ENCODE measurements at places on chromosomes 16 and 17.

- DNase-seq = no peak
These were observed 36.7 kb downstream of the TNFRSF13B start for GRCh38 chr17:16935241-16935663.

GRCh38 chr17:64554028-64554637 is 47.4 kb downstream of the CEP95 start:
- DNase-seq = no peak

DNA sequence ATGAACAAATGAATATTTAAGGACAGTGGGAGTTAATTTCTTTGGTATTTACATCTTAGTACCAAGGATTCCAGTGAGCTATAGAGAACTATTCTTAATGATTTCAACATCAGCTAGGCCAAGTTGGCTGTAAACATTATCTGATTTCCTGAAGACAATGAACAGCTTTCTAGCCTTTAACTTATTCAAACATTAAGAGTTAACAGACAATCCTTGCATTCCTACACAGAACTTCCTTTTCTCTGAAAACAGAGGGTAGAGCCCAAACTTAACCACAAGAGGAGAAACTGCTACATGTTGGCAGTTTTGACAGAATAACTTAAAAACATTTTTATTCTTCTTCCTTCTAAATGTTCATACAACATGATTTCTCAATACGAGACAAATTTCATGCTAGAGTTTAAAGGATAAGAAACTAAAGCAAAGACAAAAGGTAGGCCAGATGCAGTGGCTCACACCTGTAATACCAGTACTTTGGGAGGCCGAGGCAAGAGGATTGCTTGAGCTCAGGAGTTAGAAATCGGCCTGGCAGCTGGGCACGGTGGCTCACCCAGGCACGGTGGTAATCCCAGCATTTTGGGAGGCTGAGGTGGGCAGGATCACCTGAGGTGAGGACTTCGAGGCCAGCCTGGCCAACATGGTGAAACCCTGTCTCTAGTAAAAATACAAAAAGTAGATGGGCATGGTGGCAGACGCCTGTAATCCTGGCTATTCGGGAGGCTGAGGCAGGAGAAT is 4.4 kb downstream of the CRLF3 start:
- no peak for DNase-seq

GRCh38 chr16:88697831-88698615 is 8.2 kb downstream of the RNF166 start:
- no peak for DNase-seq

- DNase-seq = no peak
These were observed 31.2 kb upstream of the ENPP7 start for GRCh38 chr17:79699386-79700036.

- DNase-seq = no peak
These were observed 33.3 kb downstream of the STAT5A start for GRCh38 chr17:42321555-42321954.

DNA sequence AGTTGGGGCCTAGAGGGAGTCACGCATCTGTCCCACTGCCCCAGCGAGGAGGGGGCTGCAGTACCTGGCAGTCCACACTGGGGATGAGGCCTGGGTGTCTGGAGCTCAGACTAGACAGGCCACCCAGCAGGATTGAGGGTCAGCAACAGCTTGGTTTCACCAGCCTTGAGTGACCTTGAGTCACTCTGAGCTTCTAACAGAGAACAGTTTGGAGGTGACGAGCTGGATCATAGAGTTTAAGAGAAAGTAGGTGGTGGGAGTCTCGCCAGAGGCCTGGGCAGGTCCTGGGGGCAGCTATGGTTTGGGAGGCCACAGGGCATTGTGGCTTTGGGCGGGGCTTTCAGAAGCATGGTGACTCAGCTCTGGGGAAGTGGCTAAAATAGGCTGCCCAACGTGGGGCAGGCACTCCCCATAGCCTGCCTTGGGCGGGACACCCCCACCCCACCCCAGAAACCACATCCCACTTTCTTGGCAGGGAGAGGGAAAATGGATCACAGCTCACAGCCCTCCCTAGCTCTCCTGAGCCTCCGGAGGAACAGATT is 20.5 kb downstream of the CDC42EP4 start:
- DNase-seq = peak; percentile 89

DNA sequence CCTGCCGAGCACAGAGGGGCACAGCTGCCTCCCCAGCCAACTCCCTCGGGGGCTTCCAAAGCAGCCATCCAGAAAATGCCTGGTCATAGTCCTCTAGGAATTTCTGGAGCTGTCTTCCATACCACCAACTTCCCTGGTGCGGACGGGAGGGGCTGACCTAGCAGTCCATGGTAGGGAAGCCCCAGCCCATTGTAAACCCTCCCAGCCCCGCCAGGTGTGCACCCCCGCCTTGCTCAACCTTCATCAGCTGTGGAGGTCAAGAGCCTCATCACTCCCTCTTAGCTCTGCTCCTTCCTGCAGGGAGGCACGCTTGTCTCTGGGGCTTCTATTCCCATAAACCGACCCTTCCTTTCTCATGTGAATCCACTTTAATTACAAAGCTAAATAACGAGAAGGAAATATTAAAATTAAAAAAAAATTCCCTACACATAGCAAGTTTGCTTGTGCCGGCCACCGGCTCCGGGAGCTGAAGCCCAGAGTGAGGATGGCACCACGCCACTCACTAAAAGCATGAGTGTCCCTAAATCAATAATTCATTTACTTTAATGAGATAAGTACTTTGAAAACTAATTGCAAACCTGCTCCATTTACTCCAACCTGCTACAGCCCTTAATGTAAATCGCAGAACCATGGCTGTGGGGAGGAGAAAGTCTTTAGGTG is 181.4 kb downstream of the ENGASE start:
- no peak for DNase-seq

GRCh38 chr17:7262192-7262934 is at the start of gene CLDN7:
Gene CLDN7 (minus strand): TSS chr17:7262478. CDS start chr17:7262043, 435 bp downstream.
- no peak for DNase-seq

- DNase-seq = no peak
These were observed 641 bp downstream of the COG8 start for GRCh38 chr16:69338557-69339288.

DNA sequence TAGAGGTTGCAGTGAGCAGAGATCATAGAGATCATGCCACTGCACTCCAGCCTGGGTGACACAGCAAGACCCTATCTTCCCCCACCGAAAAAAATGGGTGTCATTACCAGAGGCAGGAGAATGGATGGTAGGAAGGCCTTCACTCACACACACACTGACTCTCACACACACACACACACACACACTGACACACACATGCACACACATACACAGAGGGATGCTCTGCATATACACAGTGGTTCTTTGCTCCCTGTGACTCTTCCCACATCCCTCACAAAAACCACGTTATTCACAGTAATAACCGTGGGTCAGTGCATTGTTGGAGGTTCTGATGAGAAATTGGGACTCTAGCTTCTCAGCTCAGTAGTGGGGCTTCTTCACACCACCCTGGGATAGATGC is 300.2 kb upstream of the N4BP1 start:
- no peak for DNase-seq

- DNase-seq = no peak
These were observed 8.9 kb upstream of the MED13 start for GRCh38 chr17:62073993-62074392.

- peak; percentile 24 for DNase-seq
These were observed 50.7 kb downstream of the TANGO6 start for GRCh38 chr16:68893710-68894705.

- no peak for DNase-seq
These were observed 4.1 kb downstream of the ST6GALNAC2 start for GRCh38 chr17:76581515-76581914.

- DNase-seq = no peak
These were observed 214.1 kb upstream of the GOT2 start for GRCh38 chr16:58948244-58948643.

GRCh38 chr17:67413388-67413787 is 36.3 kb downstream of the PITPNC1 start:
- no peak for DNase-seq

GRCh38 chr16:10679921-10680320 is 14.8 kb downstream of the TEKT5 start:
- no peak for DNase-seq

GRCh38 chr17:51298508-51299371 is 38.4 kb downstream of the UTP18 start:
- DNase-seq = peak; percentile 32

DNA sequence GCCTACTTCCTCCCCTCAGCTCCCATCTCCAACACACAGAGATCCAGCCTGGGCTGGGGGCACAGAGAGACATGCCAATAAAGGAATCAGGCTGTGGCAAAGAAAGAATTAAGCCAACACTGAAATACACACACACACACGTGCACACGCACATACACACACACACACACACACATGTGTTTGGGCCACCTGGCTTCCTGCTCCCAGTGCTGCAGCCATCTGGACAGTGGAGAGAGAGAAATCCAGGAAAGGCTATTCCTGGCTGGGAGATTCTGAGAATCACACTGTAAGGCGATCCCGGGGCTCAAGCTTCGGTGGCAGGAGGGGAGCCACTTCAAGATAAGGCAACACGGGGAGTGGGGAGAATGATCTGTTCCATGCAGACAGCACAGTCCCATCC is 72.4 kb downstream of the NOG start:
- no peak for DNase-seq

- DNase-seq = no peak
These were observed 11.2 kb downstream of the METTL16 start for GRCh38 chr17:2500446-2500845.

DNA sequence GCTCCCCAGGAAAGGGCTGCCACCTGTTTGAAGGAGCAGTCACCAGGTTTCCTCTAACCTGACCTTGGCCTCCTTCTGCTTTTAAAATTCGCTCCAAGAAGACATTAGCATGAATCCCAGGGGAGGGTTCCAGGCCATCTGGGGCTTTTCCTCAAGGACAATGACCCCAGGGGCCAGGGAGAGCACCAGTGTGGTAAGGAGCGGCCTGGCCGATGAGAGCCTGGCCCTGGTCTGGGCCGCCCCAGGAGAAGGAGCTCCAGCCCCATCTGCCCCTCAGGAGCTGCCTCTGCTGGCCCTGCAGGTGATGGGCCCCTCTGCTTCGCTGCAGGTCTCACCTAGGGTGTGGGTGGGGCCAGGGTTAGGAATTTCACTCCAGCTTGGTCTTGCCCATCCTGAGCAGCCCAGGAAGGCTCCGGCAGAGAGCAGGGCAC is 209.2 kb upstream of the TNRC6C start:
- DNase-seq = no peak

DNA sequence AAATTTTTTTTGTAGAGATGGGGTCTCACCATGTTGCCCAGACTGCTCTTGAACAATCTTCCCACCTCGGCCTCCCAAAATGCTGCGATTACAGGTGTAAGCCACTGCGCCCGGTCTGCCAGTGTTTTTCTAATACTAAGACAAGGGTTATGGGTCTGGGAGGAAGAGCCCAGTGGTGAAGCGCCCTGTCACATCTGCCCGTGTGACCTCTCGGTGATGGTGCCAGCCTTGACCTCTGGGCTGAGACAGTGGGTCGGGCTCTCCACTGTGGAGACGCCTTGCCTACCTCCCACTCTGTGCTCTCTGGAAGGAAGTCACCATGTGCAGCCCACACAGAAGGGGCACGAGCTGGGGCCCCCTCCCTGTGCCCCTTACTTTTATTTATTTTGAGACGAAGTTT is 5.1 kb upstream of the BAIAP2 start:
- DNase-seq = no peak

DNA sequence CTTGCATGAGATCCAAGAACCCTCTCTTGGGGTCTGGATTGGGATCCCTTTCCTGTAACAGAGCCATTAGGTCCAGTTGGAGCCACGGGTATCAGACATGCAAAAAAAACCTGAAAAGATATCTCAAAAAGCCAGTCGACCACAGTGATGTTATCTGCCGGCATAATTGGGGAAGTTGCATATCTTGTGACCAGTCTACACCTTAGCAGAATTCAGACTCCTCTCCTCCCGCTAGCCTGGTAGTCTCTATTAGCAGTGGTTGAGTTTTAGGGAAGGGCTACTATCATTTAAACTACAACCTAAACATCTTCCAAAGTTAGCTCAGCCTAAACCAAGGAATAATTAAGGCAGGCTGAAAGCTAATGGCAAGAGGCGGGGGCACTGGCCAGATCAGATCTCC is 16.2 kb upstream of the PSMD7 start:
- no peak for DNase-seq

GRCh38 chr16:4676831-4677230 is 16.5 kb upstream of the NUDT16L1 start:
- DNase-seq = no peak

- DNase-seq = no peak
These were observed 24.4 kb downstream of the GLP2R start for GRCh38 chr17:9850151-9850550.

DNA sequence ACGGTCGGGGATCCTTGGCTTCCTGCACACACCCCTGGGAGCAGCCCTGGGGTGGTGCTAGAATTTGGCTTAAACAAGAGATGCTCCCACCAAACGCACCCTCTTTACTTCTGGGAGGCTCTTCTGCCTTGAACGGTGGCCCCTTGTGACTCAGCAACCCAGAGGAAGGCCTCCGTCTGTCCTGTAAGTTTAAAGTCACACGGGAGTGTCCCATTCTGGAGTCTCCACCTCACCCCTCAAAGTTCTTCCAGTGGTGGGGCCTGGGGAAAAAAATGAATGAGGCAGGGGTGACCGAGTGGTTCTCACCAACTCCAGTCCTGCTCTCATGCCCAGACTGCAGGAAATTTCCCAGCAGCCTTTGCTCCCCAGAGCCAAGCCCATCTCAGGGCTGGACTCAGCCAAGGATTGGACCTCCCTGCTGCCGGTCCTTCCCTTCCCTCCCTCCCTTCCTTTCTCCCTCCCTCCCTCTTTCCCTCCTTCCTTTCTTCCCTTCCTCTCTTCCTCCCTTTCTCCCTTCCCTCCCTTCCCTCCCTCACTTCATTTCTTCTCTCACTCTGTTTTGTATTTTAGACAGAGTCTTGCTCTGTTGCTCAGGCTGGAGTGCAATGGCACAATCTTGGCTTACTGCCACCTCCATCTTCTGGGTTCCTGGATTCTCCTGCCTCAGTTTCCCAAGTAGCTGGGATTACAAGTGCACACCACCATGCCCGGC is 11.4 kb downstream of the ITGAD start:
- DNase-seq = no peak

GRCh38 chr17:16434662-16435061 is 19.3 kb downstream of the TRPV2 start:
- DNase-seq = no peak

DNA sequence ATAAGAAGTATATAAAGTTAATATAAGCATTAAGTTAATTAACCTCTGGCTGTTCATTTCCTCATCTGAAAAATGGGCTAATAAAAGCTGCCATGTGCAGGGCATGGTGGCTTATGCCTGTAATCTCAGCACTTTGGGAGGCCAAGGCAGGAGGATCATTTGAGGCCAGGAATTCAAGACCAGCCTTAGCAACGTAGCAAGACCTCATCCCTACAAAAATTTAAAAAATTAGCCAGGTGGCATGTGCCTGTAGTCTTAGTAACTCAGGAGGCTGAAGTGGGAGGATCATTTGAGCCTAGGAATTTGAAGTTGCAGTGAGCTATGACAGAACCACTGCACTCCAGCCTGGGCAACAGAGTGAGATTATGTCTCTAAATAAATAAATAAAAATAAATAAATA is 40.6 kb upstream of the MMD start:
- no peak for DNase-seq

- no peak for DNase-seq
These were observed 805 bp downstream of the HNF1B start for GRCh38 chr17:37743875-37744632.

Measured in fibroblast of upper back skin (primary cell).